ENCODE measurements at places on chromosomes 4 and X.

- no peak for DNase-seq
Measured at GRCh38 chrX:72382202-72382595, 76.5 kb upstream of the CITED1 start.

- no peak for DNase-seq
Measured at GRCh38 chr4:186586205-186586604, 30.8 kb upstream of the MTNR1A start.

GRCh38 chr4:185211035-185211434 lies 1.6 kb downstream of the SNX25 start:
- DNase-seq: no peak

GRCh38 chr4:134043266-134043665 lies 158.3 kb downstream of the PABPC4L start:
- no peak for DNase-seq

GRCh38 chr4:81634766-81635549 lies 163.3 kb upstream of the RASGEF1B start:
- DNase-seq: no peak

DNA sequence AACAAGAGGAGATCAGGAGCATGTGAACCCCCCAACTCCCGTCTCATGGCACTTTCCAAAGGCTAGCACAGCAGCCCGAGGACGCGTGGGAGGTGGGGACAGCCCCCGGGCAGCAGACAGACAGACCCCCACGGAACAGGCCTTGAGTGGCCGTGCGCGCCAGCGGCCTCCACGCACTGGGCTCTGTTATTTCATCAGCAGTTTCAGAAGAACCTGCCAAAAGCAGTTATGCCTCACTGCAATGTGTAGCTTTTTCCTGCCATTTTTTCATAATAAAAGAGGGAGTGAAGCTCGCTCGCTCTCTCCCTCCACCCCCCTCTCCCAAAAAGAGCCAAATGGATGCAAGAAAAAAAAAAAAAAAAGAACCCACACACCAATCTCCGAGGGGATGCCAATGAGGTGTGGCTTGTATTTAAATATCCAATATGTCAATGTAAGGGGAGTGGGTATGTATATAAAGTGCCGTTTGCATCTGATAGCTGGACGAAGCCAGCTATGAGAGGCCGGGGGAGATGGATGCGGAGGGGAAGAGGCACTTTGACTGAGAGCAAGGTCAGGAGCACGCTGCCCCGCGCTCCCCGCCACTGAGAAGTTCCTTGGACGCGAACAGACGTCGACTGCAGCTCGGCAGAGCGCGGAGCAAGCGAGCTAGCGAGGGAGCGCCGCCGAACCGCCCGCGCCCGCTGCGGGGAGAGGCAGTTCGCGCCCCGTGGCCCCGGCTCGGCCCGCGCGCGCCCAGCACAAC lies at the start of gene FGF16:
FGF16 (plus strand) TSS at position 482 of the 745 bp plus-strand sequence. CDS start 286 bp downstream, outside the sequence.
- DNase-seq: no peak

DNA sequence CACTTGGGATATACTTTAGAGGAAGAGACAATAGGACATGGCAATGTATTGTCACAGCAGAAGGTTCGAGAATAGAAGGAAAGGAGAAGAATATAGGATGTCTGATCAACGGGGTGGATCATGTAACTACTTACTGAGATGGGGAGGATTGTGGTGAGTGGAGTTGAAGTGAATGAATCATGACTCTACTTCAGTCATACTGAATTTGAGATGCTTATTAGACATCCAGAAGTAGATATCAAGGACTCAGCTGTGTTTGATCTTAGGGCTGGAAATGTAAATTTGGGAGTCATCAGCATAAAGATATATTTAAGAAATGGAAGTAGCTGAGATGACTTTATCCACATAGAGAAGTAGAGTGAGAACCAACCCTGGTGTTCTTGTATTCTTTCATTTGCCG lies 29.1 kb upstream of the DHX15 start:
- no peak for DNase-seq

- DNase-seq: no peak
Measured at GRCh38 chr4:76563454-76564122, 128.6 kb downstream of the SHROOM3 start.

GRCh38 chr4:109303140-109303496 lies 660 bp upstream of the COL25A1 start:
- DNase-seq: no peak

DNA sequence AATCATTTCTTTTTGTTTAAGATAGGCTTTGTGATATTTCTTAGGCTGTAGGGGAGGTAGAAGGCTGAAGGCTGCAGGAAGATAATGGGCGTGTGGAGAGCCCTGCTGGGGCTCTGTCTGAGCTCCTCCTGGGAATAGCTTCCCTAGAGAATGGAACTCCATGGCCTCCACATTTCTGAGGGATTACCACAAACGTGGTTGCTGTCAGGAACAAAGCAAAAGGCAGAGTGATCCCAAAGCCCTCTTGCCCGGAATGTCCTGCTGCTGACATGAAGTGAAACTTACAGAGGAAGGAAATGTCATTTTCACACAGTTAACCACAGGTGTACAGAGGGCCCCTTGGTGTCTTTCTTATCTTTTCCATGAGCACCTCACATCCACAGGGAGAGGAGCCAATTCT lies 89.3 kb downstream of the DDIT4L start:
- no peak for DNase-seq
